ENCODE measurements at places on chromosomes 5 and 9. TPM values are rescaled to one million over a fixed set of nuclear protein-coding genes. Genes with fewer than 3 reads are reported as not detected.

DNA sequence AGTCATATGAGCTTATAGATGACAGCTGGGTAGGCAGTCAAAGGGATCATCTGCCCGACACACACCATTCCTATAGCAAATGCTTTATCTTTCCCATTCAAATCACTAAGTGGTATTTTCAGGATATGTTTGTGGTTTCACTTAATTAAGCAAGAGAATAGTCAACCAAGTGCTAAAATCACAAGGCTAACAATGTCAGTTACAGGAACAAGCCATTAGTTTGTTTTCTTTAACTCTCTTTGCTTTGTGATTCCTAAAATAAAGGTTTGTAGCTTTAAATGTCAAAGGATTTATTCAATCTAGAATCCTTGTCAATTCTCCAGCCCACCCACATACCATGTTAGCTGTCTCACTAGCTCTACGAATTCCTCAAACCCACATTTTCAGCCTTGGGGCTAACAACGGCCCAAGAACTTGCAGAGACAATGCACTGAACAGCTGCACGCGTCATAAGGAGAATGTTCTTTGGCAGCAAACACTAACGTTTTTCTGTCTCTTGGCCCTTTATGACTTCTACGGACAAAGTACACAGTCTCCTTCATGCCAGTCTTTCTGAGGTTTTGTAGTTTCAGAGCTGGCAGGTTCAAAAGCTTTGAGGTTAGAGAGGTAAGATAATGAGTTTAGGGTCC lies 56.6 kb downstream of the ELAVL2 start:
- H3K27ac ChIP-seq, result no peak overlapping the region
- no peaks in the 10 kb centered on the region for H3K27me3 ChIP-seq
- H3K4me1 ChIP-seq, result no peaks in the 10 kb centered on the region
- H3K36me3 ChIP-seq, result no peaks in the 10 kb centered on the region
- no peak for DNase-seq
- H3K4me3 ChIP-seq, result no peak overlapping the region

Gene RBM18
- 27.0 TPM for total RNA-seq

DNA sequence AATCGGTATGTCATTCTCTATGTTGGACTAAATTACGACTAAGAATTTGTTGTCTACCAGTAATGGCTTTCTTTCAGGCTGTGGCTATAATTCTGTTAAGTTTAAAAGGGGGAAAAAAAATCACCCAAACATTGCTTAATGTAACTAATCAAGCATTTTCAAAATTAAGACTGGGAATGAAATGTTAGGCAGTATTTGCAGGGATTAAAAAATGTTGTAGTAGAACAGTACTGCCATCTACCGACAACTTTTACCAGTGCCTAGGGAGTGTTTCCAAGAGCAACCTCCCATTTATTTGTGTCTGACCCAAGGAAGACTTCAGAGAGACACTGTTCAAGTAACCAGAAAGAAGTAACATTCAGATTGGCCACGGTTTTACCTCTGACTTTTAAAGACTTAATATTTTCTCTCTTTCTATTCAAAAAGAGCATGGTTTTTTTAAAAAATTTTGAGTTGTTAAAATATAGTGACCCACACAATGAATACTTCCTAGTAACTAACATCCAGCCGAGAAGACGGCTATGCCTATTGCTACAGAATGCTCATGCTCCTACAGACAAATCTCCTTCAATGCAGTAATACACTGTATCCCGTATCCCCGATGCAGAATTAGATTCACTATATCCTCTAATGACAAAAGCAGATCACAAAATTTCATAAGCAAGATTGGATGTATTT lies 92.4 kb downstream of the ARL15 start:
- H3K4me3 ChIP-seq, result no peak overlapping the region
- H3K36me3 ChIP-seq, result no peaks in the 10 kb centered on the region
- H3K27me3 ChIP-seq, result no peaks in the 10 kb centered on the region
- H3K4me1 ChIP-seq, result no peaks in the 10 kb centered on the region

DNA sequence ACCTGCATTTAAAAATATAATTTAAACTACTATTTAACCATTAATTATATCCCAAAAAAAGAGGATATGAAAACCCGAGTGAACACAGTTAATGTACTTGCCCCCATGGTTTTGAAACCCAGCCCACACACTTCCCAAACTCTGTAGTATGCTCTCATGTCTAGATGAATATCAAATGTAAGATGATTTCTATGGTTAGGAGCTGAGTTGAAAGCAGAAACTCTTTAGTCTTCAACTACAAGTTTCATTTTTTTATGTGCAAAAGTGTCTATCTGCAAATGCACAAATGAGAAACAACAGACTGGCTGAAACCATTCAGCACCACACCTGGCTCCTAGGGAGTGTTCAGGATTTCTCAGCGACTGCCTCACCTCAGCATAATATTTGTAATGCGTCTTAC lies 183.3 kb downstream of the SEMA5A start:
- H3K36me3 ChIP-seq, result no peaks in the 10 kb centered on the region
- H3K27me3 ChIP-seq, result no peaks in the 10 kb centered on the region
- no peak overlapping the region for H3K4me3 ChIP-seq
- DNase-seq, result no peak
- H3K27ac ChIP-seq, result no peak overlapping the region

GRCh38 chr9:19409401-19410194 lies 789 bp downstream of the ACER2 start:
- DNase-seq, result no peak
- no peaks in the 10 kb centered on the region for H3K27me3 ChIP-seq
- H3K36me3 ChIP-seq, result no peaks in the 10 kb centered on the region
- H3K4me3 ChIP-seq, result peak overlapping the region; percentile 82
- peaks cover 27% of the 10 kb centered on the region for H3K4me1 ChIP-seq

Gene CCL27
- not detected for total RNA-seq

DNA sequence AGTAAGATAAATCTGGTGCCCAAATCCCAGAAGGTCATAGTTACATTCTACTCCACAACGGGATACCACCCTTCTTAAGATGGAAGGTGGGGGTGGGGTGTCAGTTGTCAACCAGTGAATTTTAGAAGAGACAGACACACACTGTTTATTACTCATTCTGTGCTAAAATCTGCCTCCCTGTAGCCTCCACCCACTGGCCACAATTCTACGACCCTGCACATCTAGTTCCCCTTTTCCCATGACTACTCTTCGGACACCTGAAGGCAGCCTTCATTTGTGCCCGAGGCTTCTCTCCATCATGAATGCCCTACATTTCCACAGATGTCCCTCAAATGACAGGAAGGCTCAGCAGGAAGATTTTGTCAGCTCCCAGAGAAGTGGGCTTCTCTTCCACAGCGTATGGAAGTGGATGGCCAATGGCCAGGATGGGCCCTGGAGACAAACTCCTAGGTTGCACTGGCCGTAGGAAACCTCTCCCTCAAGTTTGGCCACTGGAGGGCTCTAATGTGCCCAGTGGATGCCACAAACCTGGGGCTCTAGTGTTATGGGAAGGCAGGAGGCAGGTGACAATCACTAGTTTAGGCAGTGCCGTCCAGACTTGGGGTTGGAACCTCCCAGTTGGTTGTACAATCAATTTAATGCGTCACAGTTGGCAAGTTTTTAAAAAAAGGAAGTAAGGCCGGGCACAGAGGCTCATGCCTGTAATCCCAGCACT lies 46.6 kb downstream of the PTPN3 start:
- no peak overlapping the region for H3K27ac ChIP-seq
- H3K36me3 ChIP-seq, result no peaks in the 10 kb centered on the region
- DNase-seq, result no peak
- H3K27me3 ChIP-seq, result peaks cover 3% of the 10 kb centered on the region

GRCh38 chr9:5566054-5566618 lies 55.8 kb downstream of the PDCD1LG2 start:
- H3K4me1 ChIP-seq, result peaks cover 17% of the 10 kb centered on the region
- no peaks in the 10 kb centered on the region for H3K27me3 ChIP-seq
- H3K4me3 ChIP-seq, result no peak overlapping the region

GRCh38 chr5:547086-547924 lies 23.1 kb upstream of the SLC9A3 start:
- no peak overlapping the region for H3K27ac ChIP-seq
- H3K27me3 ChIP-seq, result peaks cover 27% of the 10 kb centered on the region
- no peaks in the 10 kb centered on the region for H3K36me3 ChIP-seq
- H3K4me1 ChIP-seq, result peaks cover 20% of the 10 kb centered on the region
- H3K4me3 ChIP-seq, result no peak overlapping the region

Gene RC3H2
- total RNA-seq, result 85.2 TPM

Data from CD4-positive, alpha-beta T cell (primary cell).